Activated T-helper 1 cell treated with anti-CD3 and anti-CD28 coated beads, Interleukin-2, amount 50 U/mL, for 16 hours (primary cell): ENCODE measurements at places on chromosomes 2 and 18.

DNA sequence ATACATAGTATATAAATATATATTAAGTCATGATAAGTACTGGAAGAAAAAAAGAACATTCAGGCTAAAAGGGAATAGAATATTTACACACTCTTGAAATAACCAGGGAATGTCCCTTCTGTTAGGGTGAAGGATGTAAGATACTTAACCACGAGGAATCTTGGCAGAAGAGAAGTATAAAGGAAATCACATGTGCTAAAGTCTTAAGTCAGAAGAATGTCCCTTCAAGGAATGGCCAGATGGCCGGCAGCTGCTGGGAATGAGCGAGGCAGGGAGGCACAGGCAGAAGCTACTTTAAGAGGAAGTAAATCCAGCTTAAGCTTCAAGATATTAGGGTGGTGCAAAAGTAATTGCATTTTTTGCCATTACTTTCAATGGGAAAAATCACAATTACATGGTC lies 5.5 kb downstream of the CCDC102B start:
- DNase-seq: no peak

DNA sequence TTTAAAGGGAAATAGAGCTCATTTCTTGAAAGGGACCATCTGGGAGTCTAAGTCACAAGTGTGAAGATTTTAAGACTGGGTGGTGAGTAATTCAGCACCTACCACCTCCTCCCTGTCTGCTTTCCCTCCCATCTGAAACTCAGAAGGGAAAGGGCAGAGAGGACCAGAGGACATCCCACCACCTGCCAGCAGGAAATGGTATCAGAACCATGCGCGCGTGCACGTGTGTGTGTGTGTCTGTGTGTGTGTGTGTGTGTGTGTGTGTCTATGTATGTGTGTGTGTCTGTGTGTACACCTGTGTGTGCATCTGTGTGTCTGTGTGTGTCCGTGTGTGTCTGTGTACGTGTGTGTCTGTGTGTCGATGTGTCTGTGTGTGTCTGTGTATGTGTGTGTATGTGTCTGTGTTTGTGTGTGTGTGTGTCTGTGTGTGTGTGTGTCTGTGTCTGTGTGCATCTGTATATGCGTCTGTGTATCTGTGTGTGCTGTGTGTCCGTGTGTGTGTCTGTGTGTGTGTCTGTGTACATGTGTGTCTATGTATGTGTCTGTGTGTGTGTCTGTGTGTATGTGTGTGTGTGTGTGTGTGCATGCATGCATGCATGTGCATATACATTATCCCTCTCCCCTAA lies 76.8 kb downstream of the ZFP36L2 start:
- DNase-seq: no peak

- DNase-seq: no peak
Observed at GRCh38 chr2:54864727-54865126, 141.3 kb downstream of the EML6 start.

GRCh38 chr2:205199165-205199850 lies 483.0 kb upstream of the NRP2 start:
- no peak for DNase-seq

- DNase-seq: no peak
Observed at GRCh38 chr18:45663403-45664045, 48.2 kb downstream of the SLC14A2 start.

DNA sequence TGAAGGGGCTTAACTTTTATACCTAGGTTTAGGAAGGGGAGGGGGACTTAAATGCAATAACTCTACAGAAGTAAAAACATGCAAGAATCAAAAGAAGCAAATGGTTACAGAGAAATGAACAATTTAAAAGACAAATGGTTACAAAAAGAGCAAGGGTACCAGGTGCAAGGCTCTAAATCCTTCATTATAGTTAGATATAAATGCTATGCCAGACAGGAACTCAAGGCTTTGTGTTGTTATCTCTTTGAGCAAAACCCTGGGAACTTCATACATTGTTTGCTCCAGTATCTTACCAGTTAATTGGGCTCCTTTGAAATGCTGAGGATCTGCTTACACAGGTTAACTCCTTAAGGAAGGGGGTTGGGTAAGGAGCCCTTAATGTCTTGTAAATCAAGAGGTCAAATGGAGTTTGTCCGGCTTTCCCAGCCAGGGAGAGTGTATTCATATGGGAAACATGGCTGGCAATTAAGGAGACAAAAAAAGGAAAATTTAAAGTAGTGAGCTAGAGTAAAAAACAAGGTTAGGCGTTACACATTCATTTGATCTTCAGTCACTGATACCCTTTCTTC lies 347.5 kb downstream of the CELF4 start:
- DNase-seq: no peak

DNA sequence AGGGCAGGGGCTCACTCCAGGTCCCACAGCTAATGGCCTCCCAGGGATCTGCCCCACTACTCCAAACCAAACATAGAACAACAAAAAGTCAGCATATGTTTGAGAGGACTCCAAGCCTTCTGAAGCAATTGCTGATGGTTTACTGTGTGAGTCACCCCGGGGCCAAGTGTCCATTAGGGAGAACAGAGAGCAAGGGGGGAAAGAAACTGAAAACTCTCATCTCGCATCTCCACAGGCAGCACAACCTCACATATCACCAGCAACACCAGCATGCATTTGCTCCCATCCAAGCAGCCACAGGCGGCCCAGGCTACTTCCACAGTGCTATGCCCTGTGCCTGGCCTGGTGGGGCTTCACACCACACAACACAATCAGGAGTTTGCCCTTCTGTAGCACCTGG lies 39.1 kb downstream of the CYRIA start:
- DNase-seq: no peak

- DNase-seq: no peak
Observed at GRCh38 chr2:241399941-241400922, 44.1 kb downstream of the FARP2 start.

DNA sequence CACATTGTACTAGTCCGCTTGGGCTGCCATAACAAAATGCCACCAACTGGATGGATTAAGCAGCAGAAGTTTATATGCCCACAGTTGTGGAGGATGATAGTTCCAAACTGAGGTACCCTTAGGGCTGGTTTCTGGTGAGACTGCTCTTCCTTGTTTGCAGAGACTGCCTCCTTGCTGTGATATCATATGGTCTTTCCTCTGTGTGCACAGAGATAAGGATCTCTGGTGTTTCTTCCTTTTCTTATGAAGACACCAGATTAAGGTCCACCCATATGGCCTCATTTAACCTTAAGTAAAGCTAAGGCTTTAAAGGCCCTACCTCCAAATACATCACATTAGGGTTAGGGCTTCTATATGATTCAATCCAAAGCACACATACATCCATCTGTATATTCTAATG lies 738.2 kb upstream of the GCFC2 start:
- no peak for DNase-seq

DNA sequence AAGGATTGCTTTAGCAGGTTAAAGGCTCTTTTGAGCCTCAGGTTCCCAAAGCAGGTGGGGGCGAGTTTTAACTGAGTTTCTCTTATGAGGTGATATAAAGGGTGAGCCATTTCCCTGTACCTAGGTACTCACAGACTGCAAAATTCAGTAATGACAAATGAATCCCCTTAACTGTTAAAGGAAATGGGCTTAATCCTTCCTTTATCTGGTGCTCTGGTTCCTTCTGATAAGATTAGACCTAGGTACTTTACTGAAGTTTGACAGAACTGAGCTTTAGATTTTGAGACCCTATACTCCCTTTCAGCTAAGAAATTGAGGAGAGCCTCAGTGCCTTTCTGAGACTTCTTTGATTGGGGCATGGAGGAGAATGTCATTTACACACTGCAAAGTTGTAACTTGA lies 42.6 kb downstream of the STK17B start:
- DNase-seq: no peak

DNA sequence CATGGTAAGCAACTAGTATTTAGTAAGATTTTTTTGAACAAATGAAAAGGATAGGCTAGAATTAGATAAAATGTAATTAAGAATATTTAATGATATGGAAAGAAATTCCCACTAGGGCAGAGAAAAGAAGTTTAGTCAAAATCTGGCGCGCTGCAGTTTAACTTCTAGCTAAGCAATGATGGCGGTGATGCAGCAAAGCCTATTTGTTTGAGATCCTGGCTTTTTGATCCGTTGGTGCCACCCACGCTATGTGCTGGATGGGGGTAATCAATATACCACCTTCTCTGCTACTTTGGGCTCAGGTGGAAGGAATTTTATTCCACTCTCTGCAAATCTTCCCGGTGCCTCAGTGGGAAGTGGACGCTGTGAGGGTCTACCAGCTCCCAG lies 421 bp upstream of the FAM171B start:
- no peak for DNase-seq

- no peak for DNase-seq
Observed at GRCh38 chr2:84796798-84797197, 84.1 kb downstream of the TRABD2A start.

DNA sequence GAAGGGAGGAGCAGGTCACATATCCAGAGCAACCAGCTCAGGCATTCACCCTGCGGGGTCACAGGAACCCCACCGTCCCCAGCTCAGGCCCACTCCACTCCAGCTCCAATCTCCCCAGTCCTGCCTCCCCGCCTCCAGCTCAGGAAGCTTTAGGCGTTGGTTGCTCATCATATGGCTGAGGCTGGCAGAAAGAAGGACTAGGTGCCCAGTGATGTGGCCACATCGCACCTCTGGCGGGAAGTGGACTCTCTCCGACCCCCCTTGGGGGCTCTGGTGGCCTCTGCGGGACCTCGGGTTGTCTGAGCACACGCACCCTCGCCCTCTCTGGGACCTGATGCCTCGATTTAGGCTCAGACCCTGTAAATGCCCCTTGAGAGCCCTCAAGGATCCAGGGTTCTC lies 187.7 kb downstream of the ZFP36L2 start:
- no peak for DNase-seq

GRCh38 chr18:49621301-49621700 lies 59.4 kb downstream of the LIPG start:
- DNase-seq: no peak

DNA sequence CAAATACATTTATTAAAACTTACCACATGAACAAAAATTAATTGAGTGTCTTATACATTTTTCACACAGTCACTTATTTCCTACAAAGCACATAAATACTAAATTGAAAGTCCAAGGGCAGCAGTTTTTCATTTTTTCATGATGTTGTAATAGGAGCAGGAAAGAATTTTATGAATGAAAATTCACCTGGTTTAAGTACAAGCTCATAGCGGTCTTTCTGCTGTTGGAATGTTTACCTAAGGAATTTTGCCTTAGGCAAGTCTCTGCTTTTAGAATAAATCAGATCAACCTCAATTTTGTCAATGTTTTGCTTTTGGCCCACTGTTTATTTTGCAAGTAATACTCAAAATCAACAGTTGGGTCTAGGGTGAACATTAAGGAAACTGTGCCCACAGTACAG lies 40.0 kb downstream of the ETAA1 start:
- no peak for DNase-seq

- no peak for DNase-seq
Observed at GRCh38 chr18:55983433-55983832, 395.4 kb upstream of the TCF4 start.

- DNase-seq: no peak
Observed at GRCh38 chr2:239732666-239733010, 292.5 kb downstream of the NDUFA10 start.

DNA sequence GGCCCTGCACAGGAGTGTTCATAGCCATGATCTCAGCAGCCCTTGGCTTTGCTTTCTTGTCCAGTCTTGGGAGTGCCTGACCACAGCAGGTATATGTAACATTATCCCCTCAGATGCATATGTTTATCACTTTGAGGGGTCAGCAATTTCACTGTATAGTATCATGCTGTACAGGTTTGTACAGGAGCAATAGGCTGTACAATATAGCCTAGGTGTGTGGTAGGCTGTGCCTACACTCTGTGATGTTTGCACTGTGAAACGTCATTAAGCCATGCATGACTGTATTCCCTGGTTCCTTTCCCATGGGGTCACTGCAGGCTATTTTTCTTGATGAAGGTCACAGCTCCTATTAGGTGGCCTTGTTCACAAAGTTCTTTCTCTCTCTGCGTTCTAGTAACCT lies 4.7 kb upstream of the IL36G start:
- no peak for DNase-seq

- no peak for DNase-seq
Observed at GRCh38 chr2:29213888-29214291, 98.7 kb downstream of the CLIP4 start.

- no peak for DNase-seq
Observed at GRCh38 chr18:62651276-62652056, 63.9 kb upstream of the PHLPP1 start.

DNA sequence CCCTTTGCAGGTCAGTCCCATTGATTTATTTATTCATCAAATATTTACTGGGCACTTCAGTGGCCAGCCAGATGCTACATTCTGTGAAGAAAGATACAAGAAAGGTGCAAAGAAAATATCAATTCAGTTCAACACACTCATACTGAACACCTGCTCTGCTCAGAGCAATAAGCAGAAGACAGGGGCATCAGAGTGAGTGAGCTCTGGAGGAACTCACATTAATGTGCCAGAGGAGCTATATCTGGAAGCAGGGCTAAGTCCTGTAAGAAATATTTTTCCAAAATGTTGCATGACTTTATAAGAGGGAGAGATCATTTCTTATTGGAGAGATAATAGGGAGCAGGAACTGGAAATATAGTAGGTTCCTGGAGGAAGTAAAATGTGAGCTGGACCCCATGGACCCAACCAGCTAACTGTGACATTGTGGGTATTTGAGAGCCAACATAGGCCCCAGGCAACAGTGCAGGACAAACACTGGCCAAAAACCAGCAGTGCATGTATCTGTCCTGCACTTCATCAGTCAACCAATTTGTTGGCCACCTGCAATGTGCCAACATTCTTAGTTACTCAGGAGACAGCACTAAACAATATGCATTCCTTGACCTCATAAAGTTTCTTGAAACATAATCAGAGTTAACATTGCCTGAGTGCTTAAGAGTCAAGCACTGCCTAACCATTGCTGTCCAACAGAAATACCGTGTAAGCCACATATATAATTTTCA lies 102.7 kb upstream of the PTPRM start:
- no peak for DNase-seq
